ENCODE measurements at places on chromosomes 7 and 10.

GRCh38 chr10:2978574-2979273 is 88.6 kb upstream of the PFKP start:
- no peak for DNase-seq

- no peak for DNase-seq
Measured at GRCh38 chr7:55273186-55273980, 91.8 kb upstream of the LANCL2 start.

GRCh38 chr7:117759950-117760640 is 113.1 kb downstream of the CTTNBP2 start:
- DNase-seq, result no peak

DNA sequence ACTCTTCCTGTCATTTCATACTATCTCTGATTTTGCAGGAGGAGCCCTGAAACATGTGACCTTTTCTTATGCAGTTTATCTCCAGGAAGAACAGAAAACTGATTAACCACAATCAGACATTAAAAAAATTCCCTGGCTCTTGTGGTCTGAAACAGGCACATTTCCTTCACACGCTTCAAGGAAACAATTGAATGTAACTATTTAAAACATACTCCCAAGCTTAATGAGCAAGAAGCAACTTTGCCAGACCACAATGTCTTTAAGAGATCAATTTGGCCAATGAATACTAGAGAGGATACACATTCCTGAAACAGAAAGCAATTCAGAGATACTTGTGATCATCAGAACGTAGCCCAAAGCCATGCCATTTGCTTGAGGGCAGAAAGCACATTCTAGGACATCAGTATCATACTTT is 65.8 kb downstream of the PIP4K2A start:
- DNase-seq, result no peak

- no peak for DNase-seq
Measured at GRCh38 chr10:13774303-13774893, 187.6 kb downstream of the PRPF18 start.

DNA sequence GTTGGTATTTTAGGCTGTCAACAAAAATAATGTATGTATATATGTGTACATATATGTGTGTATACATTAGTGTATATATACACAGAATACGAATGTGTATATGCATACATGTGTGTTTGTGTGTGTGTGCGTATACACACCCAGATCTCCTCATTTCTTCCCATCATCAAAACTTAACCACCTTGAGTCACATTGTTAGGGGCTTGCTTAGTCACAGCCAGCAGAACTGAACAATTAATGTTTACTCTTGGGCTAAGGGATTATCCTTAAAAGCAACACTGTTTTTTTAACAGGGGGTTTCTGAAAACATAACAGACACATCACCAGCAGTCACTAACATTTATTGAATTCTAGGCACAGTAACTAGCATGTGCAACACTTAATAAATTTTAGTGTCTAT is 83.0 kb upstream of the ASAH2 start:
- DNase-seq, result no peak

Measured in stimulated activated CD4-positive, alpha-beta T cell treated with anti-CD3 and anti-CD28 coated beads, Interleukin-1b, Interleukin-23, amount 100 ng/mL, for 1 hour (primary cell).